ENCODE measurements at places on chromosomes 7 and 10. TPM values are rescaled to one million over a fixed set of nuclear protein-coding genes. Genes with fewer than 3 reads are reported as not detected.

- DNase-seq: no peak
Measured at GRCh38 chr10:62590306-62590705, 214.2 kb upstream of the ADO start.

The TFPI2 gene
- 3.2 TPM for total RNA-seq

DNA sequence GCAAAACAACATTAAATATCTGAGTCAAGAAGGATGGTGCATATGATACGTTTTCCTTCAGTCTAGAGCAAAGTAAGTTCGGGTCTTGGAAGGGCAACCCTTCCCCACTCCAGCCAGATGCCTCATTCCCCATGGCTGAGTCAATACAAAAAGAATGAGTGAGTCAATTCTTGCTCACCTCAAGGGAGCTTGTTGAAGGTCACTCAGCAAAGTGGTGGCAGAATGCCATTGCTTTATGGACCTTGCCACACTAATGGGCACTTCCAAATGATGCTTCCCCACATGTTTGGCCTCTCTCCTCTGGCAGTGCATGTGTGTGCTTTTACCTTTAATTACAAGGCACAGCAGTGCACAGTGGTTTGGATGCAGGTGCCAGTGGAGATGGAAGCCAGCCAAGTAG is 296.5 kb downstream of the SORCS3 start:
- DNase-seq: no peak

DNA sequence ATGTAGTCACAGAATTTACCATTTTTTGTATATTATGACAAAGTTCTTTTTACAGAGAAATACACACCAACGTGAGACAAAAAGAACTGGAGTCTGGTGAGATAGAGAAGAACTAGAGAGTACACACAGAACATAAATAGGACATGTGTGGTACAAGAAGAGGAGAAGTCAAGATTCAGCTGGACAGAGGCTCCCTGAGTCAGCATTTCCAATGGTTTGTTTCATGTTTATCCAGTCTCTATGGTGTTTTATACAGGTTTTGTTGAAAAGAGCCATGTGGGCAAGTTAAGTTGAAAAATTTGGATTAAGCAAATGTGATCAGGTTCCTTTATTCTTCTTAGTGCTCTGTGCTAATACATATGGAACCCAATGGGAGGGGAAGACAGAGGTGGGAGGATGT is 105.5 kb upstream of the AKR1E2 start:
- DNase-seq: no peak

DNA sequence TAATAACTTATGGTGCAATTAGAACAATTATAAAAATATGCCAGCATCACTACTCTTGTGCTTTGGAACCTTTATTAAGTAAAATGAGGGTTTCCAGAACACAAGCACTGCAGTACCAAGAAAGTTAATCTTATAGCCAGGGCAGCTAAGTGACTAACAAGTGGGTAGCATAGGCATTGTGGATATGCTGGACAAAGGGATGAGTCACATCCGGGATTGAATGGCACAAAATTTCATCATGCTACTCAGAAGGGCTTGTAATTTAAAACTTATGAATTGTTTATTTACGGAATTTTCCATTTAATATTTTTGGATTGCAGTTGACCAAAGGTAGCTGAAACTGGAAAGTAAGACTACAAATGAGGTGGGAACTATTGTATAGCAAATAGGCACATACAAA is 250.6 kb downstream of the C7orf25 start:
- DNase-seq: no peak

DNA sequence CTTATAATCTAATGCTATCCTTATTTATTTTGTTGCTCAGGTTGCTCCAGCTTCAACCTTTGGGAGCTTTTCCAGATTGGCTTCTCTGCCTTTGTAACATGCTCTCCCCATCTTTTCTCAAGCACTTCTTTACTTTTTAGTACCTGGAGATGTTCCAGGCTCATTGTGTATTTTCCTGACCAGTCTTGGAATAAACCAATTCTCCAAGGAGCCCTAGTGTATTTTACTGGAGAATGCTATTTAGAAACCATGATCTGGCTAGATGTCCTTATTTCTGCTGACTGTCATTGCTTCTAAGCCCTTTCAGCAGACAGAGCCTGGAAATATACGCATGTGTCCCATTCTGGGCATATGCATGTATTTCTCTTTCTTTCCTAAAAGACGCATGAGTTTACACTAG is 95.7 kb downstream of the EMX2 start:
- no peak for DNase-seq

- DNase-seq: no peak
Measured at GRCh38 chr10:103884681-103885139, 29.3 kb upstream of the SH3PXD2A start.

DNA sequence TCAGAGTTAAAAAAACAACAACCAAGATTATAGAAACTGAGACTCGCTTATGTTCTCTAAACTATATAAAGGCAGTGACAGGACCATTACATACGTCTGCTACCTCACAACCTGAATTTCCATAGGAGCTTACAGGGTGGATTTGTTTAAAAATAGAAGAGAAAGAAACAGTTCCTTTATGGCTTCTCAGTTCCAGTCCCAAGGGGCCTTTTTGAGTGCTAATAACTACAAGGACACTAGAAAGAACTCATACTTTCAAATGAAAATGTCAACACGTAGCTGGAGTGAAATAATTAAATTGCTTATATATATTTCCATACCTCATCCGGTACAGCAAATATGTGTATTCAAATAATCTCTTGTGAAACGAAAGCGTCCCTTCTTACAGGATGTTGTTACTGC is 19.7 kb downstream of the TSPAN12 start:
- DNase-seq: no peak

GRCh38 chr7:157139111-157139809 is 534 bp downstream of the UBE3C start:
- DNase-seq: peak; percentile 45

GRCh38 chr7:47812429-47813136 is 135.7 kb downstream of the PKD1L1 start:
- no peak for DNase-seq

DNA sequence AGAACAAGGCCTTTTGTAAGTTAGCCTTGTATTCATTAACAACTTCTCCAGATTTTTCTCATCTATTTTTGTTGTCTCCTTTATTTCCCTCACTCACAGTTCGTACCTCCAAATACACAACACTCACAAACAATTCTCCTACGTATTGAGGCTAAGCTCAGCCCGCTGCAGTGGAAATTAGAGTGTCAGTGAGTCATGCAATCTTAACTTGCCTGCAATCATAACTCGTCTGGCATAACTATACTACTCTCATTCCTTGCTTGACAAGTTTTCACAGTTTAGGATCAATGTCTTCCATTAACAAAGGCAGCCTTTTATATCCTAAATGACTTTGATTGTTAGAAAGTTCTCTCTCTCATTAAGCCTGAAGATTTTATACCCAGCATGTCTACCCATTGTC is 23.8 kb downstream of the TMEM196 start:
- no peak for DNase-seq

The SERPINE1 gene
- total RNA-seq: 0.46 TPM

DNA sequence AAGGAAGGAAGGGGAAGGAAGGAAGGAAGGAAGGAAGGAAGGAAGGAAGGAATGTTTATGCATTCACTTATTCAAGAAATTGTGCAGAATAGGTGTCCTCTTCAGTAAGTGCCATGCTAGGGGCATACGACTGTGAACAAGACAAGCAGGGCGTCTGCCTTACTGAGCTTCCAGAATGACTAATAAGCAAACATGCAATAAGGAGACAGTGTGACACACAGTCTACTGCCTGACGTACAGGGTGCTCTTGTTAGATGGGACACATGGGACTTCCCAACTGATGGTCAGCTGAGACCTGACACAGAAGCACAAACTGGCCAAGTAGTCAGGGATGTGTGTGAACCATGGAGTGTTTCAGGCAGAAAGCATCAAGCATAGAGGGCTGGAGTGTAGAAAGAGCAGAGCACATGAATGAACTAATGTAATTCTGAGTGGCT is 18.2 kb downstream of the DNAJC12 start:
- no peak for DNase-seq

The PNLIP gene
- total RNA-seq: 0.87 TPM

GRCh38 chr10:70549962-70550458 is 52.5 kb downstream of the PRF1 start:
- DNase-seq: peak; percentile 75

DNA sequence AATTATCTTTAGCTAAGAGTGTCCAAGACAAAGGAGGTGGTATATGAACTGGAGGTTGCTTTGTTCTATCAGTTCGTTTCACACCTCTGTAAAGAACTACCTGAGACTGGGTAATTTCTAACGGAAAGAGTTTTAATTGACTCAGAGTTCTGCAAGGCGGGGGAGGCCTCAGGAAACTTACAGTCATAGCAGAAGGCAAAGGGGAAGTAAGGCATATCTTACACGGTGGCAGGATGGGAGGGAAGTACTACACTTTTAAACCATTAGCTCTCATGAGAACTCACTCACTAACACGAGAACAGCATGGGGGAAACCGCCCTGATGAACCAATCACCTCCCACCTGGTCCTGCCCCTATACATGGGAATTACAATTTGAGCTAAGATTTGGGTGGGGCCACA is 1202.3 kb upstream of the LRRTM3 start:
- DNase-seq: no peak

GRCh38 chr10:91798649-91799611 is 704 bp downstream of the TNKS2 start:
- no peak for DNase-seq

The PPA1 gene
- 375 TPM for total RNA-seq

The PPP1R17 gene
- total RNA-seq: not detected

The HOXA3 gene
- total RNA-seq: not detected

DNA sequence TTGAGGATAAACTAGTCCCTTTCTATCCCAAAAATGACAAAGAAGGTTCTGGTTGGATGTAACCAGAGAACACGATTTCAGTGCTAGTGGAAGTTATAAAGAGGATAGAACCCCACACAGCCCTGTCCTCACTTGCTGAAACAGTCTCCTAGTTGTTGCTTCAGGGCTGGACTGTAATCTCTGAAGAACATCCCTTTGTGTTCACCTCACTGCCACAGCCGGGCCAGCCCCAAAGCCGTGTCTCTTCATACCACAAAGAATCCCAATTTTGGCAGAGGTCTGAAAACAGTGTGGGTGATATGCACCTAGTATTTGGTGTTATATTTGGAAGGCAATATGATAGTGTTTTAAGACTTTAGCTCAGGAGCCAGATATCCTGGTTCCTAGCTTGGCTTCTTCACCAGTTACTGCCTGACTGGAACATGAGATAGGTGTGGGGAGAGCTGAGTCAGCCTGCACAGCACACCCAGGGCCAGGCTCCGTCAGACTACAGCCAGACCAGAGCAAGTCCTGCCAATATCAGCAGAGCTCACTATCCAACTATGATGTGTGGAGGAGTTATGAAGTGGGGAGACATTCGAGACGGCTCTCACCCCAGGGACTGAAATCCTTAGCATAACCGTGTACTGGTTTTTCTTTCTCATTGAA is 21.2 kb downstream of the CYP3A4 start:
- no peak for DNase-seq

The DNAH11 gene
- total RNA-seq: 0.03 TPM

DNA sequence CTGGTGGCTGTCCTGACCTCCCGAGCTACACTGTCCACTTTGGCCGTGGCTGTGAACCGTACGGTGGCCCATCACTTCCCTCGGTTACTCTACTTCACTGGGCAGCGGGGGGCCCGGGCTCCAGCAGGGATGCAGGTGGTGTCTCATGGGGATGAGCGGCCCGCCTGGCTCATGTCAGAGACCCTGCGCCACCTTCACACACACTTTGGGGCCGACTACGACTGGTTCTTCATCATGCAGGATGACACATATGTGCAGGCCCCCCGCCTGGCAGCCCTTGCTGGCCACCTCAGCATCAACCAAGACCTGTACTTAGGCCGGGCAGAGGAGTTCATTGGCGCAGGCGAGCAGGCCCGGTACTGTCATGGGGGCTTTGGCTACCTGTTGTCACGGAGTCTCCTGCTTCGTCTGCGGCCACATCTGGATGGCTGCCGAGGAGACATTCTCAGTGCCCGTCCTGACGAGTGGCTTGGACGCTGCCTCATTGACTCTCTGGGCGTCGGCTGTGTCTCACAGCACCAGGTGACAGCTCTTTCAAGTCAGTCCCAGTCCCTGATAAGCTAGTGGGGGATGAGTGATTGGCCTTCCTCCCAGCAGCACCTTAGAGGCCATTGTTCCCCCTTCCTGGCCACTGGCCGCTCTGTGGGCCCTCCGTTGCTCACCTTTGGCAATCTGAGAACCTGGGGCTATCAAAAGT is 3.0 kb downstream of the CHPF2 start:
- DNase-seq: no peak

- no peak for DNase-seq
Measured at GRCh38 chr10:124035306-124035927, 58.0 kb downstream of the CHST15 start.

Data from activated T-cell treated with anti-CD3 and anti-CD28 coated beads, Interleukin-2, amount 50 U/mL, for 4 hours (primary cell).